CD14-positive monocyte (primary cell): ENCODE measurements at places on chromosomes 7 and 10.

GRCh38 chr7:121744319-121744718, 128.6 kb upstream of the PTPRZ1 start:
- no peak for DNase-seq

- DNase-seq = no peak
Measured at GRCh38 chr10:89515031-89515841, 20.2 kb downstream of the SLC16A12 start.

DNA sequence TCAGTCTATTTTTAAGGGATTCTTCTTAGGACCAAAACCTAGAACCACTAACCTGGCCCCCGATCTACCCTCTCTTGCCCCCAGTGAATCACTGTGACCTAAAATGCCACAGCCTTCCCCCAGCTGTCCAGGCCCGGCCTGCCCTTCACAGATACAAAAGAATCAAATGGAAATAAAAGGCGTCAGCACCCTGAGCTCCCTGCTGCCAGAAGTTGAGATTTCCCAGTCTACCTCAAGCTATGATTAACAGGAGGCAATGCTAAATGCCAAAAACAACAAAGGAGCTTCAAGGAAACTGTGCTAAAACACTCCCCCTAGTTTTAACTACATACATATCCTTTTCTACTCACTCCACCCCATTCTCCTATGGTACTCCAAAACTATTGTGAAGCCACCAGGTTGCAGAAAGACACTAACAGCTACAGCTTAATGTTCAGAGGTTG, 67.8 kb downstream of the GSAP start:
- no peak for DNase-seq

- no peak for DNase-seq
Measured at GRCh38 chr7:63113713-63114285, 884.9 kb upstream of the ZNF722 start.

- DNase-seq = no peak
Measured at GRCh38 chr7:100714725-100715124, 5.5 kb upstream of the EPO start.

- DNase-seq = no peak
Measured at GRCh38 chr7:129780974-129781927, 169.7 kb downstream of the NRF1 start.
